ENCODE measurements at places on chromosomes 7 and 10. TPM values are rescaled to one million over a fixed set of nuclear protein-coding genes. Genes with fewer than 3 reads are reported as not detected.

DNA sequence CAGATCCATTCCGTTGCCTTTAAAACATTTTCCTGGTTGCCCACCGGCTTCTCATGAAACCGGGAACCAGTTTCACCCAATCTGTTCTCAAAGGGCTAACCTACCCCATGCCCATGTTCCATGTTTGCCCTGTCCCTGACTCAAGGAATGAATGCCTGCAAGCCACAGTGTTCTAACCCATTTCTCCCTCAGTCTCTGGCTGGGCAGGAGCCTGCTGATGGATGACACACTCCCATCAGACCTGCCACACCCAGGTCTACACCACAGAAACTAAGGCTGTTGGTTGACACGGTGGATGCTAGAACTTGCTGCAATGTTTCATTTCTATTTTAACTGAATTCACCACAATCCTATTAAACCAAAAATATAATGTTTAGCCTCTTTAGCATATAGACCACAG is 15.6 kb downstream of the CLRN3 start:
- no peak for DNase-seq

The MAGI2 gene
- total RNA-seq, result 0.38 TPM

DNA sequence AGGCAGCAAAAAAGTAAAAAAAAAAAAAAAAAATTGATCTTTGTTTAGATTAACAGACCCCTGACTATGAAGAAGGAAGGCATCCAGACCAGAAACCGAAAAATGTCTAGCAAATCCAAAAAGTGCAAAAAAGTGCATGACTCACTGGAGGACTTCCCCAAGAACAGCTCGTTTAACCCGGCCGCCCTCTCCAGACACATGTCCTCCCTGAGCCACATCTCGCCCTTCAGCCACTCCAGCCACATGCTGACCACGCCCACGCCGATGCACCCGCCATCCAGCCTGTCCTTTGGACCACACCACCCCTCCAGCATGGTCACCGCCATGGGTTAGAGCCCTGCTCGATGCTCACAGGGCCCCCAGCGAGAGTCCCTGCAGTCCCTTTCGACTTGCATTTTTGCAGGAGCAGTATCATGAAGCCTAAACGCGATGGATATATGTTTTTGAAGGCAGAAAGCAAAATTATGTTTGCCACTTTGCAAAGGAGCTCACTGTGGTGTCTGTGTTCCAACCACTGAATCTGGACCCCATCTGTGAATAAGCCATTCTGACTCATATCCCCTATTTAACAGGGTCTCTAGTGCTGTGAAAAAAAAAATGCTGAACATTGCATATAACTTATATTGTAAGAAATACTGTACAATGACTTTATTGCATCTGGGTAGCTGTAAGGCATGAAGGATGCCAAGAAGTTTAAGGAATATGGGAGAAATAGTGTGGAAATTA is 19.4 kb downstream of the GATA3 start:
- no peak for DNase-seq

DNA sequence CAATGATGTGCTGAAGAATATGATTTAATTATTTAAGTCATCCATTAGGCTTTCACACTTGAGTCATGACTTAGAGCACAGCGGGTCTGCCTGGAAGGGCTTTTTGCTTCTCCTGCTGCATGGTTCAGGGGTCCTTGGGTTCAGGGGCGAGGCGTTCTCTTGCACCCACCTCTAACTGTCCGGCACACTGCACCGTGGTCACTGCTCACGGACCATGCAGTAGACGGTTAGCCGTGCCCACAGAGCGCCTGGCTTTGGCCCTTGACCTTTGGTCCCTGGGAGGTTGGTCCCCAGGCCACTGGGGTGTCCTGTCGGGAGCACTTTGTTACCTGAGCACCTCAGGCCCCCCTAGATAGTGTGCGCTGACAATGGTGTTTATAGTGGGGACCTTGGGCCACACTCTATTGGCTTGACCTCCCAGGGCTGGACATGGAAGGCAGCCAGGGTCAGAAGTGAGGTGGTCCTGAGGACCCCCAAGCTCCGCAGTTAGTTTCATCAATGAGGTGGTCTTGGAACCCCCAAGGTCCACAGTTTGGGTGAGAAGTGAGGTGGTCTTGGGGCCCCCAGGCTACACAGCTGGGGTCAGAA is 110.6 kb downstream of the ACTR3B start:
- no peak for DNase-seq

DNA sequence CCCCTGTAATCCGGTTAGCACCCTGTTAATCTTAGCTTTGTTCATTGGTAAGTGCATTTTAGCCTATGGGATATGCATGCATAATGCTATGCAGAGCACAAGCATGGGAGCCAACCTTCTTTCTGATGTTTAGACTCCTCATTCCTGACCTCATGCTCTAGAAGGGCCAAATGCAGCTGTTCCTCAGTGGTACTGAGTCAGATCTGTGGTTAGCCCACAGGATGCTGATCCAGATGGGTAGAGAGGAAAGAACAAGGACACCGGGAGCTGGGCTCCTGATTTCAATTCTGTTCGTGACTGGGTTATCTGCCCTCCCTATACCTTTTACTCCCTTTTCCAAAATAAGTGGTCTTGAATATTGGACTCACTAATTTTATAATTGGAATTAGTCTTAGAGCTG is 31.7 kb upstream of the C10orf90 start:
- DNase-seq, result no peak

DNA sequence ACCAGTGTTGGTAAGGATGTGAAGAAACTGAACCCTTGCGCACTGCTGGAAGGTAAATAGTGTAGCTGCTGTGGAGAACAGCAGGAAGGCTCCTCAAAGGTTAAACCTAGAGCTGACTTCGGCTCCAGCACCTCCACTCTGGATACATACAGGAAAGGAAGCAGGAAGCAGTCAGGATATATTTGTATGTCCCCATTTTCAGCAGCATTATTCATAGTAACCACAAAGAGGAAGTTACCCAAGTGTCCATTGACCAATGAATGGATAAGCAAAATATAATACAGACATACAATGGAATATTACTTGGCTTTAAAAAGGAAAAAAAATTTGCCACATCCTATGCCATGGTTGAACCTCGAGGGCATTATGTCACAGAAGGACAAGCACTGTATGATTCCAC is 15.0 kb downstream of the RET start:
- no peak for DNase-seq

GRCh38 chr10:125878957-125879835 is 1.9 kb downstream of the DHX32 start:
- DNase-seq, result no peak
